ENCODE measurements at places on chromosomes 11 and 22. TPM values are rescaled to one million over a fixed set of nuclear protein-coding genes. Genes with fewer than 3 reads are reported as not detected.
A peak's percentile ranks its signal among the peaks of the same experiment; 100 is the strongest.

Gene SELENOH
- polyA plus RNA-seq, result 157 TPM

Gene TYR
- not detected for polyA plus RNA-seq

Gene RAG1
- 0.39 TPM for polyA plus RNA-seq

Gene APOA5
- polyA plus RNA-seq, result not detected

Gene SMTNL1
- not detected for polyA plus RNA-seq

DNA sequence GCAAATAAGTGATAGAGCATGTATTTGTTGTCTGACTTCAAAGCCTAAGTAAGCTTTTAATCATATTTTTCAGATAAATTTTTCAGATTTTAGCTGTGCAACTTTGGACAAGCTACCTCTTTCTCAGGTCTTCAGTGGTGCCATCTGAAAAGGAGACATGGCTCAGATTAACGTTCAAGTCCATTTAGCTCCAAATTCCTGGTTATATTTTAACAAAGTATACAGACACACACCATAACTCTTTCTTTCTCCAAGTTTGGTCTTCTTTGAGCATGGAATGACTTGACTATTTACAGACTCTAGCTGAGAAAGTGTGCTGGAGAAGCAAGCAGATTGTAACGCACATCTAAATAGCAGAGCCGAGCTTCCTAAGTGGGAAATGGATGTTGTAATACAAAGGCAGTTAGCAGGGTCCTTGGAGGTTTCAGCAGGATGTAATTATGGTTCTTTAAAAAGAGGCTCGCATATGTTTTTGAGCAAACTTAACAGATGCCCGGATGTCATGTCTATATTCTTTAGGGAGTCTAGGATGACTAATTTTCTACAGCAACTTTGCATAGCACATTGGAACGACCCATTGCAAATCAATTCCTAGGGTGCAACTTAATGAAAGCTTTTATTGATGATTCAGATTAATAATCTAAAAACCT, 128.1 kb upstream of the E2F8 start:
- no peak overlapping the region for H3K27ac ChIP-seq
- DNase-seq, result no peak
- H3K4me1 ChIP-seq, result no peaks in the 10 kb centered on the region
- no peak overlapping the region for H3K4me3 ChIP-seq
- no peaks in the 10 kb centered on the region for H3K36me3 ChIP-seq

GRCh38 chr22:46895753-46896152, 133.3 kb downstream of the TBC1D22A start:
- H3K36me3 ChIP-seq, result peaks cover 25% of the 10 kb centered on the region
- no peaks in the 10 kb centered on the region for H3K27me3 ChIP-seq
- H3K4me1 ChIP-seq, result peaks cover 16% of the 10 kb centered on the region

GRCh38 chr22:17918840-17919239, 105.5 kb downstream of the MICAL3 start:
- H3K27me3 ChIP-seq, result no peaks in the 10 kb centered on the region
- H3K27ac ChIP-seq, result no peak overlapping the region
- DNase-seq, result no peak
- H3K4me1 ChIP-seq, result peaks cover 16% of the 10 kb centered on the region
- H3K36me3 ChIP-seq, result no peaks in the 10 kb centered on the region

DNA sequence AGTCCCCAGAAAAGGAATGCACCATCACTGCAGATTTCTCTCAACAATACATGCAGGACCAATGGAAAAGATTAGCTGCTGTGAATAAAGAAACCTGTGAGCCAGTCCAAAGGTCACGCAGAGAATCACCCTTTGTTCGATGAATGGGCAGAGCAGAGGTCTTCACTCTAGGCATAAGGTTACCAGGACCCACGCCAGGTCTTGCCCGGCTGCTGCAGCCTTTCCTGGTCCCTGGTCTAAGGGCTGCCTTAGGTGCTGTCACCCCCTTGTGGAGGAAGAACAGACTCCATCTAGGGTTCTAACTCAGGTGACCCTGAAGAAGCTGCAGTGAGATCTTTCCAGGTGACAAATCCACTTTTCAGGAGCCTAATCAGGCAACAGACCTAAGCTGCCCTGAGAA, 29.0 kb upstream of the NAP1L4 start:
- peaks cover 1% of the 10 kb centered on the region for H3K27me3 ChIP-seq
- no peak overlapping the region for H3K27ac ChIP-seq
- H3K4me1 ChIP-seq, result no peaks in the 10 kb centered on the region
- peak; percentile 22 for DNase-seq

DNA sequence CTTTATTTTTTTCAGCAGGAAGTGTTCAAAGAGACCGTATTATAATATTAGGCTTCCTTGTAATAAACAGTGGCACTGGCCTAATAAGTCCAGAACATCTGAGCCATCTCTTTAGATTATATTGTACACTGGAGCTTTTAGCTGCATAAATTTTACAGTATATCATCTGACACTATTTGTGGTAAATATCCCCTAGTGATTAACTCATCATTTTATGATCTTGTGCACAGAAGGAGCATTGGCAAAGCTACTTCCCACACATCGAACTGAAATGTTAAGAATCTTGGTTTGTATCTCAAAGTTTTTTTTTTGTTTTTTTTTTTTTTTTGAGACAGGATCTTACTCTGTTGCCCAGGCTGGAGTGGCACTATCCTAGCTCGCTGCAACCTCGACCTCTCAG, 162.7 kb downstream of the HIPK3 start:
- no peak overlapping the region for H3K27ac ChIP-seq
- no peak for DNase-seq
- no peak overlapping the region for H3K4me3 ChIP-seq
- H3K4me1 ChIP-seq, result no peaks in the 10 kb centered on the region

GRCh38 chr11:35192347-35192746, 53.4 kb downstream of the CD44 start:
- peaks cover 3% of the 10 kb centered on the region for H3K27me3 ChIP-seq
- peaks cover 81% of the 10 kb centered on the region for H3K36me3 ChIP-seq
- H3K4me1 ChIP-seq, result peaks cover 79% of the 10 kb centered on the region
- DNase-seq, result no peak

DNA sequence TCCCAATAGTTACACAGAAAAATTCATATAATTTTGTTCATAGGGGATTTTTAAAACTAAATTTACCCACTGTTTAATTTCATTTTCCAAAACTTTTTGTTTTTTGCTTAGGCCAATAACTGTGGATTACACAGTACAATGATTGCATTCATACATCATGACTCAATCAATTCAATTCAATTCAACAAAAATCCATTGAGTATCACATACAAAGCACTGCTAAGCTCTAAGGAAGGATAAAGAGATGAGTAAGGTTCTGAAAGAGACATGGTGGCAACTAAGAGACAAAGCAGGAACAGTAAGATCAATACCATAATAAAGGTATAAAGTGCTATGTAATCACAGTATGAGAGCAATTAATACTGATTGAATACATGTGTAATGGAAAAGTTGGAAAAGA, 9.4 kb upstream of the LAYN start:
- H3K4me3 ChIP-seq, result no peak overlapping the region
- H3K27ac ChIP-seq, result no peak overlapping the region
- no peaks in the 10 kb centered on the region for H3K36me3 ChIP-seq
- no peak for DNase-seq
- no peaks in the 10 kb centered on the region for H3K4me1 ChIP-seq
- H3K27me3 ChIP-seq, result peaks cover 5% of the 10 kb centered on the region

GRCh38 chr11:106400949-106401570, 323.6 kb downstream of the AASDHPPT start:
- no peaks in the 10 kb centered on the region for H3K4me1 ChIP-seq
- H3K36me3 ChIP-seq, result no peaks in the 10 kb centered on the region
- H3K27ac ChIP-seq, result no peak overlapping the region

GRCh38 chr11:70079691-70080090, 1.6 kb downstream of the ANO1 start:
- H3K36me3 ChIP-seq, result no peaks in the 10 kb centered on the region
- H3K27ac ChIP-seq, result no peak overlapping the region
- no peak for DNase-seq
- no peak overlapping the region for H3K4me3 ChIP-seq
- H3K4me1 ChIP-seq, result no peaks in the 10 kb centered on the region

- H3K27me3 ChIP-seq, result peaks cover 13% of the 10 kb centered on the region
- DNase-seq, result no peak
- H3K4me1 ChIP-seq, result no peaks in the 10 kb centered on the region
- no peak overlapping the region for H3K4me3 ChIP-seq
Observed at GRCh38 chr11:120589376-120589775, 77.8 kb downstream of the GRIK4 start.

DNA sequence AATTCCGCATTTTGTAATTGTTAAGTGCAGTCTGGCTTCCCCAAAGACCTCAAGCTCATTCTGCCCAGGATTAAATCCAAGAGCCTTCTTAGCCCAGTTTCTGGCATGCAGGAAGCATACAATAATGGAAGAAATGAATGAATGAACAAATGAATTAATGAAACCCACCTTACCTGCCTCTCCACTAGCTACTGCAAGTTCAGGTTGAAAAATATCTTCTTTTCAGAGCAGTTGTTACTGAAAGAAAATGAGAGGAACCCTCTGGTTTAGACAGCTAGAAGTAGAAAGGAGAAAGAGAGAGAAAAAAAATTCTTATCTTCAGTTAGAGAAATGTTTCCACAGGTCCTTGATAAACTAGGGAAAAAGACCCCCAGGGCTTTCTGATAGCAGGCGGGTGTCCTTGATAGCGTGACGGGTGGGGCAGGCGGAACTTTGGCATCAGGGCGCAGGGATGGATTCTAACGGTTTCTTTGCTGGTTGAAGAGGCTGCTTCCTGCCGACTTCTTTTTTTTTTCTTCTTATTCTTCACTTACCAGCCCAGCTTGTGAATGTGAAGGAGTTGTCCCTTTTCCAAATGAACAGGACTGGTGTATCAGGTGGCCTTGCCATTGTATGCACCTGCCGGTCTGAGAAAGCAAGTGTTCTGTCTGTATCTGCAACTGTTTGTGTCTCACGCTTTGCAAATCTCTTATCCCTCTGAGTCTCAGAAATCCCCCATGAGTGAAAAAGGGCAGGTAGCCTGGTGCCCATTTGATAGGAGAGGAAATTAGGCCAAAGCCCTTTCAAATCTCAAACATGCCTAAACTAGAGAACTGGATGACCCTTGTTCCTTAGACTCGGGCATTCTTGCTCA, 10.0 kb downstream of the LMO2 start:
- no peak overlapping the region for H3K27ac ChIP-seq
- DNase-seq, result no peak
- no peak overlapping the region for H3K4me3 ChIP-seq
- peaks cover 10% of the 10 kb centered on the region for H3K4me1 ChIP-seq
- H3K36me3 ChIP-seq, result no peaks in the 10 kb centered on the region
- peaks cover 19% of the 10 kb centered on the region for H3K27me3 ChIP-seq

DNA sequence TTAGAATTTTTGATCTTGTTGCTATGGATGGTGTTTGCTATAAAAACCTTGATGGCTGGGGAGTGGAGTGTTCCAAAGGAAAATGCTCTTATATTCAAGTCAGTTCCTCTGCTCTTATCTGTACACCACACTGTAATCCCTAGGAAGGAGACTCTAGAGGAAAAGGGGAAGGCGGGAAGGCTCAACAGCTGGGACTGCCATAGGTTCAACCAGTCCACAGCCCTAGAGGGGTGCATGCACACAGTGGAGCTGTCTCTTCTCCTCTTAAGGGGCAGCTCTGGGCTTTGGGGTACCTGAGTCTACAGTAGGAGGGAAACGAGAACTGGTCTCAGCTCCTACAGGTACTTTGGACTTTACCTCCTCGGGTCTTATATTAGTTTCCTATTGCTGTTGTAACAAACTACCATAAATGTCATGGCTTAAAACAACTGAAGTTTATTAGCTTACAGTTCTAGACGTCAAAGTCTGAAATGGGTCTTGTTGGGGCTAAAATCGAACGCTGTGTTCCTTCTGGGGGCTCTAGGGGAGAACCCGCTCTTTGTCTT, 77.2 kb upstream of the ZBED5 start:
- H3K4me3 ChIP-seq, result peak overlapping the region; percentile 4
- peaks cover 22% of the 10 kb centered on the region for H3K4me1 ChIP-seq
- H3K27me3 ChIP-seq, result peaks cover 18% of the 10 kb centered on the region
- no peaks in the 10 kb centered on the region for H3K36me3 ChIP-seq

DNA sequence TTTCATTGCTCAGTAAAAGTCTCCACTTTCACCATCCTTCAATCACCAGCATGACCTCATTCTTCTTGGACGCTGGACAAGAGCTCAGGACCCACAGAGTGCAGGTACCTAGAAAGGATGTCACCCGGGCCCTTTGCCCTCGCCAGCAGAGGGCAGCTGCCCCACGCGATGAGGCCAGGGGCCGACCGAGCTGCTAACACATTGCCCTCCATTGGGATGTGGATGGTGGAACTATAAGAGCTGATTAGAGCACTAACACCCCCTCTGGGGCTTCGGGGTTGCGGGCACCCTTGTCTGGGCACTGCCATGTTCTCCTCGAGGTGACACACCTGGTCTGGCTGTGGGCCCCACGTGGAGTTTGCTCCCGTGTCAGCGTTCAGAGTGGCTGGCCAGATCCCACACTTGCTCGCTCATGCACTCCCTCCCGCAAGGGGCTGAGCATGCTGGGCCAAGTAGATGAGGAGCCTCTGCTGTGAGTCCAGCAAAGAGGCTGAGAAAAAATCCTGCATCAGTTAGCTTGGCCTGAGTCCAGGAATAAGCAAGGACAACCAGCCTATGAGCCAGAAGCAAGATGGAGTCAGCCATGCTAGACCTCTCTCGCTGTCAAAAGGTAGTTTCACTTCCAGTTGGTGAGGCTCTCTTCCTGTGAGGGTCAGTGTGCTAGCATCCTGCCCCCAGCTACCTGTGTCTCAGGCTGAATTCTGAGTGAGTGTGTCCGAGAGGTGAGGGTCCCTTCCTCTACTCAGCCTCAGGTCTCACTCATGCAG, 9.8 kb downstream of the KRTAP5-6 start:
- no peak overlapping the region for H3K27ac ChIP-seq
- peaks cover 9% of the 10 kb centered on the region for H3K4me1 ChIP-seq
- peaks cover 4% of the 10 kb centered on the region for H3K36me3 ChIP-seq

GRCh38 chr11:65637794-65638419, at the start of gene SIPA1:
Gene SIPA1 (plus strand): TSS chr11:65638101. CDS start chr11:65640922, 2,821 bp downstream.
- peaks cover 36% of the 10 kb centered on the region for H3K27me3 ChIP-seq
- peaks cover 73% of the 10 kb centered on the region for H3K4me1 ChIP-seq
- DNase-seq, result peak; percentile 87
- no peaks in the 10 kb centered on the region for H3K36me3 ChIP-seq
- H3K27ac ChIP-seq, result peak within 1 kb of the TSS; percentile 100
- H3K4me3 ChIP-seq, result peak within 1 kb of the TSS; percentile 91

- no peaks in the 10 kb centered on the region for H3K36me3 ChIP-seq
- H3K4me1 ChIP-seq, result no peaks in the 10 kb centered on the region
- no peak overlapping the region for H3K27ac ChIP-seq
- H3K27me3 ChIP-seq, result no peaks in the 10 kb centered on the region
- no peak for DNase-seq
Observed at GRCh38 chr11:46855167-46855566, 9.1 kb upstream of the CKAP5 start.

DNA sequence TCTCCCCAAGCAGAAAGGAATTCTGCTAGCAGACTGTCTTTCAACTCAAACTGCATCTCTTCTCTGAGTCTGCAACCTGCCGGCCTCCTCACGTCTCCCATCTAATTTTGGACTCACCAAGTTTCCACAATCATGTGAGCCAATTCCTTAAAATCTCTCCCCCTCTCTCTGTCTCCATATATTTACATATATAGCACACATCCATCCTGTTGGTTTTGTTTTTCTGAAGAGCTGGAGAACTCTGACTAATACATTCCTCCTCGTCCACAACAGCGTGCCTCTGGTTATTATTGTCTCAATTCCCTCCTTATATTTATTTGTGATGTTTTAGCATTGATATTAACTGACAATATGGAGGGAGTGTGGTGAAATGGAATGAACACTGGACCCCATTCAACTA, 29.6 kb upstream of the FJX1 start:
- peaks cover 6% of the 10 kb centered on the region for H3K27me3 ChIP-seq
- no peak overlapping the region for H3K4me3 ChIP-seq
- no peak overlapping the region for H3K27ac ChIP-seq
- no peaks in the 10 kb centered on the region for H3K4me1 ChIP-seq

GRCh38 chr11:85766721-85767161, 44.2 kb downstream of the SYTL2 start:
- peak overlapping the region; percentile 50 for H3K27ac ChIP-seq
- H3K4me3 ChIP-seq, result no peak overlapping the region
- H3K27me3 ChIP-seq, result peaks cover 5% of the 10 kb centered on the region
- H3K4me1 ChIP-seq, result peaks cover 98% of the 10 kb centered on the region
